ENCODE measurements at places on chromosomes 2 and 18.

DNA sequence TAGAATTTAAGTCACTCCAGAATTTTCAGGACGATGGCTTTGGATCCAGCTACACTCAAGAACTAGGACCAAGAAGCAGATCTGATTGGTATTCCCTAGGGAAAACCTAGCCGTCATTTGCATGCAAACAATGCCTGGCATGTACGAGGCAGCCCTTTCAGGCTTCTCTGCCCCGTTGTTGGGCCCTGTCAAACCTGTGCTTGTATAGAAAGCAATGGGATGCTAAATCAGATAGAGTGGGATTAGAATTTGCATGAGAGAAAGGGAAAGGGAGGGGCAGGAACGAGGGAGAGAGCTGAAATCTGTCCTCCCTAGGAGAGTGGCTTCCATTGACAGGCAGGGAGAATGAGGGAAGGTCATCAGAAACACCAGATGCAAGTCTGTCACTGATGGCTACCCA is 28.6 kb downstream of the ARID5A start:
- no peak for DNase-seq

- DNase-seq, result no peak
Observed at GRCh38 chr18:54261894-54262293, 7.4 kb upstream of the POLI start.

GRCh38 chr2:144409241-144409640 is 110.7 kb downstream of the ZEB2 start:
- no peak for DNase-seq

GRCh38 chr2:64711252-64711800 is 57.6 kb upstream of the SERTAD2 start:
- no peak for DNase-seq

GRCh38 chr2:122753336-122753735 is 997.9 kb downstream of the TSN start:
- DNase-seq, result no peak

GRCh38 chr18:49813069-49813318 is 339 bp downstream of the ACAA2 start:
- peak; percentile 59 for DNase-seq

- no peak for DNase-seq
Observed at GRCh38 chr18:62330650-62331049, 5.5 kb downstream of the TNFRSF11A start.

- DNase-seq, result no peak
Observed at GRCh38 chr18:63152791-63153190, 166.8 kb downstream of the BCL2 start.

DNA sequence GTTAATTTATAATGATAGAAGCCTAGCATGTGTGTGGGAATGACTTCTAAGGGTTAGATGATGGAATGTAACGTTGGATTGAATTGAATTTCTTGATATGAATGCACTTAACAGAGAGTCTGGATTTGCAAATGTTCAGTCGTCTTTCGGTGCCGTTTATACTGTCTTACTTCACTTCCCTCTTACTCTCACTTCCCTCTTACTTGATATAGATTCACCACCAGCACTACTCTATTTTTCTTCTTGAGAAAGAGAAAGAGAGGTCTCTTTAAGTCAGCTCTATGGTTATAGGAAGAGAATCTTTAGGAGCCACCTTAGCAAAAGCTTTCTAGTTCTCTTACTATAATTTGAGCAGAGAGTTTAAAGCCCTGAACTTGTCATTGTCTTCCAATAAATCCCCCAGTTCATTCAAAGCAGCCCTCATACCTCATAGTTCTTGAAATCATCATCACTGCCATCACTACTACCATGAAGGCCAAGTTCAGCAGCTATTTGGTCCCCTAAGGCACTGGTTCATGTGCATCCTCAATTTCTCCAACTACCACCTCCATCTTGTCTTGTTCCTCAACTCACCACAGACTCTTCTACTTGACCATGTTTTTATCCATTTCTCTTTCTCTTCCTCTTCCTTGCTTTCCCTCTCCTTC is 501.7 kb upstream of the TCF4 start:
- DNase-seq, result no peak

DNA sequence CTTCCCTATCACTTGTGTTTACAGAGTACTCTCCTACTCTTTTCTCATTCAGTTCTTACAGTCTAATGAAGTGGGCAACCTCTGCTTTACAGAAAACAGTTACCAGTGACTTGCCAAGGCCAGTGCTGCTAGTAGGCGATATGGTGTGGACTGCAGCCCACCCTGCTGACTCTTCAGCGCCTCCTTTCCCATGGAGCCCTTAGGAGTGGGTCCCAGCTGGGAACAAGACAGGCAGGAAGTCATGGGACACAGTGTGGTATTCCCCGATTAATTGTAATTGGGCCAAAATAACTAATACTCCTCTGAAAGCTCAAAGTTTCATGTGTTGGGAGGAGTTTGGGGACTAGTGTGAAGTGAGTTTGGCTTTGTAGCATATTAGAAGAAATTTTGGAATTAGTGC is 120.1 kb upstream of the EML6 start:
- DNase-seq, result no peak

DNA sequence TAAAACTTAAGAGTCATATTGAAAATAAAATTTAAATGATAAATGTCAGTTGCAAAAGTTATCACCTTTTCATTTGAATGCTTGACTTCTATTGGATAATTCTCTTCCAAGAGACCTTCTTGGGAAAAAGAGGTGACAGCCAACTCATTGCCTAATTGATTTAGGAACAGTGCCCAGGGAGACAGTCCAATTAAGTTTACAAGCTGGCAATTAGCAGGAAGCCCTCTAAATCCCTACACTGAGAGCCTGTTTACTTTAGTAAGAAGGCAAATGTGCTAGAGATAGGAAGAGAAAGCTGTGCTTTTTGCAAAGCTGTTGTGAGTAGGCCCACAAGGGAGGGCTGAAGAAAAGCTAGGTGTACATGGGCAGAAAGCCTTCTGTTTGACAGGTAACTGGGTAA is 189.1 kb downstream of the WDPCP start:
- no peak for DNase-seq

- DNase-seq, result no peak
Observed at GRCh38 chr18:39389800-39390379, 1824.3 kb upstream of the CELF4 start.

DNA sequence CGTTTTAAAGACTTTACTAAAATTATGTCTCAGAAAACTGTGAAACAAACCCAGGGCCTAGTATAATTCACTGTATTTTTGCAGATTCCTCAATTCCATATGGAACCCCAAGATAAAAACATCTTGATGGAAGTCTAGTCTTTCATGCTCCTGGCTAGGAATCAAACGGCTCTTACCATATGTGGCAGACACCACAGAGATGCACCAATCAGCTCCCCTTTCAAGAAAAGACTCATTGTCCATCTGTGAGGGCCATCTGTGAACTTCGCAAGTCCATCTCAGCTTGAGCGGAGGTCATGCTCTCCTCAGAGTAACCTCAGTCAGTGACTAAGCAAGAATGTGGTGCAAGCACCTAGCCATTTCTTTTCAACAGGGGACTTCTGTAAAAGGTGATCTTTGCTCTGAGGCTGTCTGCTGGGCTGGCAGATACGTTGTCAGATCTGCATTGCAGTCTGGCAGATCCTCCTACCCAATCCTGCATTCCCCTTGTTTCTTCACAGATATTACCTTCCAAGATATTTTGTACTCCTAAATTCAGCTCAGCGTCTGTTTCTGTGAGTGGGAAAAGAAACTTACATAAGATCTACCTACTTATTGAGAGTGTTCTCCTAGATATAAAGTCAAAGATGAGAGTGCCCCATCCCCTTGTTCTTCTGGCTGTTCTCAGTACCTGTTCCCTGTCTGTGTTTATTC is 419.3 kb downstream of the SPAG16 start:
- no peak for DNase-seq

DNA sequence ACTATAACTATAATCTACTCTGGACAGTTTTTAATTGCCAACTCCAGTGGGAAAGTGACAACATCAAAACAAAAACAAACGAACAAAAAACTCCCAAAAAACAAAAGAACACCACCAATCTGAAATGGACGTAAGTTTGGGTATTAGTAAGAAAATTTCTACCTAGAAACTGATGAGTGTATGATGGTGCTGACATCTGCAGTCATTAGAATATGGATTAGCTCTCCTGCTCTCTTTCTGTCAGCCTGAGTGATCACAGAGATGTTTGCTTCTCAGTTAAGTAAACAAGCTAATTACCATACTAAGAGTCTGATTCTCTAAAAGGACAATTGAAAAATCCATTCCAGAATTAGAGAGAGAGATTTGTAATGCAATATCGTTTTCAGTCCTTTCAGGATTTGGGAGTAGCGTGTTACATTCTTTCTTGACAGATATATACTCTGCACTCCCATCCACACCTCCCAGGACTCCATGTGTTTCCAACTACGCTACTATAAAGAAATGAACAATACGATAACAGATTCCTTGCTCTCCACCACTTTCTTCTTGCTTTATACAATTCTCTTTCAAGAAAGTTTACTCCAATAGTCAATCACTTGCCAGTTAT is 1347.4 kb upstream of the PIK3C3 start:
- no peak for DNase-seq

DNA sequence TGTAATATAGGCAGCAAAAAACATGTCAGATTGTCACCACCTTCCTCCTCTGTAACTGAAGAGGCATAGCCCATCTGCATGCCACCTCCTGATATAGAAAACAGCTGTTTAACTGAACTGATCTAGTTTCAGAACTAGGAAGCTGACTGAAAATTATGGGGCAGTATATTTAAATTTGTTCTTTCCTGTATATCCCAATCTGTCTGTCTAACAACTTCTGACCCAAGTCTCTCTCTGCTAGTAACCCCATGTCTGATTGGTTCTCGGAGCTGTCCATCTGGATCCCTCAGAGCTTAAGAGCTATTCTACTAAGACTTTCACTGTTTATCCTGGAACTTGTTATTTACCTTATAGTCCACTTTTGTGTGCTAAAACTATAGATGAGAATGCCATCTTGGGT is 68.2 kb upstream of the SLC35G4 start:
- DNase-seq, result no peak

DNA sequence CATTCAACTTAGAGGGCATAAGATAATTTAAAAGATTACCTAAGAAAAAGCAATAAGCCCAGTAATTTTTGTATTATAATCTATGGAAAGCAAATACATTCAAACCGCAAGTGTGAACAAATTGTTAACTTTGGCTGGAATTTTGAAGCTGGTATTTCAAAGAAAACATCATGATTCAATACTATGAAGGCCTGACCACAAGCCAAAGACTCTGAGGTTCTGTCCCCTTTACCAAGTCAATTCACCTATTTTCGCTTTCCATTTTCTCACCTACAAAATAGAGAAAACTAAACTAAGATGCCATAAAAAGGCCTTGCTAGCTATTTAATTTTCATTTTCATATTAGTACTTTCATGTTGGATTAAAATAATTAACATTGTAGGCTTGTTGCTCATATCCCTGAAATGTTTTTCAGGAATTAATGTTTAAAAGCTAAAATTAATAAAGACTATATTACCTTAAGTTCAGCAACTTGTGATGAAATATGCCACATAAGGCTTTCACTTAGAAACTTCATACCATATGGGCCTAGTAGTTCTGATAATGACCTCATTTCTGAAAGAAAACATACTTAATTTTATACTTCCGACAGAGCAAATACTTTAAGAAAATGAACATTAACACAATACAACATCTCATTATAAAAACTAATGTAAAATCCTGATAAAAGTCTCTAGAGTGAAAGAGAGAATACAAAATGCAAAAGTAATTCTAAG is 85.7 kb upstream of the FRZB start:
- DNase-seq, result no peak

- DNase-seq, result no peak
Observed at GRCh38 chr2:113112441-113112840, 15.0 kb upstream of the IL1RN start.

DNA sequence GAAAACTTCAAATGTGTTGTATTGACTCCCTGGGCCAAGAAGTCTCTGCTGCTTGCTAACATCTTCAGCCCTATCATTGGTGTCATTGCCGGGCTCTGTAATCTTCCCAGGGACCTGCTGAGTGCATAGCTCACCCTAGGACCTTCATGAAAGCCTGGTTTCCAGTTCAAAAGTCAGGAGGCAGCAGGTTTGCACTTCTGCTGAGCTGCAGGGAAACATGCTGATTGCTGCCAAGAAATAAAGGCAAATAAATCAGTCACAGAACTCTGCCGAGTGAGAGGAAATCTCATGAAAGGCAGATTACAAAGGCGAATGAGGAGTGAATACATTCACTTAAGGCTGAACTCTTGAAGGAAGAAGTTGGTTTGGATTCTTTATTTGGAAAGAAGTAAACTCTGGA is 1947.6 kb upstream of the CELF4 start:
- DNase-seq, result no peak

DNA sequence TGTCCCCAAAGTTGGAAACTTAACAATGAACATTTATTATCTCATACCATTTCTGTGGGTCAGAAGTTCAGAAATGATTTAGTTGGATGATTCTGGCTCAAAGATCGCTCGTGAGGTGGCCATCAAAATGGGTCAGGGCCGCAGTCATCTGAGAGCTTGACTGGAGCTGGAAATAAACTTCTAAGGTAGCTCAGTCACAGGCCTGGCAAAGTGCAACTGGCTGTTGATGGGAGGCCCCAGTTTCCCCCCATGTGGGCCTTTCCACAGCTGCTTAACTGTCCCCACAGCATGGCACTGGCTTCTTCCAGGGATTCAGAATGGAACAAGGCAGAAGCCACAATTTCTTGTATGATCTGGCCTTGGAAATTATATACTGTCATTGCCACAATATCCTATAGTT is 200.1 kb upstream of the RAB12 start:
- DNase-seq, result no peak

- no peak for DNase-seq
Observed at GRCh38 chr2:146238254-146238966, 1606.4 kb upstream of the ACVR2A start.

- DNase-seq, result peak; percentile 16
Observed at GRCh38 chr2:196242131-196242620, 70.8 kb upstream of the STK17B start.

DNA sequence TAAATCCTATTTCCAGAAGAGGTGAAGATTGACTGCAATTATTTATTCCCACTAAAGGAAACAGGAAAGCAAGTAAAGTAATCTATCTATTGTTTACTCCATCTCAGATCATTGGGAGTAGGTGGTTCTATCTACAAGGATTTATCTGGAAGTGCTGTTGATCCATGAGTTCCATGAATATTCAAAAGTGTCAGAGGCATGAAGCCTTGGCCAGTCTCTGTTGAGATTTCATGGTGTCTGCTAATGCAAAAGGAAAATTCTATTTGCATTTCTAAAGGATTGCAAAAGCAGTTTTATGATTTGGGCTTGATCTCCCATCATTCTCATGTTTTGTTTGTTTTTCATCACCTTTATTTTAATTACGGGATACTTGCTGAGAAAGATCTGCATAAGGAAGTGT is 102.4 kb upstream of the ST6GAL2 start:
- no peak for DNase-seq

GRCh38 chr18:2905854-2906703 is 59.3 kb downstream of the EMILIN2 start:
- DNase-seq, result no peak

- DNase-seq, result no peak
Observed at GRCh38 chr18:69708844-69709243, 238.8 kb downstream of the CD226 start.
